Activated naive CD8-positive, alpha-beta T cell treated with anti-CD3 and anti-CD28 coated beads, Interleukin-2, amount 10 ng/mL, durations not matched to agents 7 days and 5 days (primary cell): ENCODE measurements at places on chromosomes 2 and 18. TPM values are rescaled to one million over a fixed set of nuclear protein-coding genes. Genes with fewer than 3 reads are reported as not detected.
A peak's percentile ranks its signal among the peaks of the same experiment; 100 is the strongest.

The DYSF gene
- total RNA-seq, result 6.7 TPM

The CRYGB gene
- total RNA-seq, result not detected

The GCG gene
- total RNA-seq, result not detected

The DNER gene
- not detected for total RNA-seq

The IL36B gene
- not detected for total RNA-seq

The SMYD1 gene
- total RNA-seq, result not detected

The DSG1 gene
- not detected for total RNA-seq

The STK17B gene
- 483 TPM for total RNA-seq

DNA sequence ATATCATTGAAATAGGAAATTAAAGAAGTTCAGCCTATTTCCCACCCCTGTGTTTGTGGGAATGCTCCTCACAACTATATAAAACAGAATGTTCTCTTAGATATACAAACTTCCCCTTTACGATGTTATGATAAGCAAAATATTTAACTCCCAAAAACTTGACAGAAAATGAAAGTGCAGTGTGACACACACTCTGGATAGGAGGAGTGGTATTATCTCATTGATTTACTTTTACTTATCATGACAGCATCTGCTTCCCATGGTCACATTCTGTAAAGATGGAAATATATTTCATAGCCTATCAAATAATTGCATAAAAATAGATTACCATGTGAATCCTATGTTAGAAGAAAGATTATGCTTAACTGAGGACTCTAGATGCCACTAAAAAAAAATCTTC is 96.6 kb upstream of the STK17B start:
- no peak for DNase-seq

- DNase-seq, result no peak
Measured at GRCh38 chr2:67726416-67726815, 329.3 kb downstream of the ETAA1 start.

DNA sequence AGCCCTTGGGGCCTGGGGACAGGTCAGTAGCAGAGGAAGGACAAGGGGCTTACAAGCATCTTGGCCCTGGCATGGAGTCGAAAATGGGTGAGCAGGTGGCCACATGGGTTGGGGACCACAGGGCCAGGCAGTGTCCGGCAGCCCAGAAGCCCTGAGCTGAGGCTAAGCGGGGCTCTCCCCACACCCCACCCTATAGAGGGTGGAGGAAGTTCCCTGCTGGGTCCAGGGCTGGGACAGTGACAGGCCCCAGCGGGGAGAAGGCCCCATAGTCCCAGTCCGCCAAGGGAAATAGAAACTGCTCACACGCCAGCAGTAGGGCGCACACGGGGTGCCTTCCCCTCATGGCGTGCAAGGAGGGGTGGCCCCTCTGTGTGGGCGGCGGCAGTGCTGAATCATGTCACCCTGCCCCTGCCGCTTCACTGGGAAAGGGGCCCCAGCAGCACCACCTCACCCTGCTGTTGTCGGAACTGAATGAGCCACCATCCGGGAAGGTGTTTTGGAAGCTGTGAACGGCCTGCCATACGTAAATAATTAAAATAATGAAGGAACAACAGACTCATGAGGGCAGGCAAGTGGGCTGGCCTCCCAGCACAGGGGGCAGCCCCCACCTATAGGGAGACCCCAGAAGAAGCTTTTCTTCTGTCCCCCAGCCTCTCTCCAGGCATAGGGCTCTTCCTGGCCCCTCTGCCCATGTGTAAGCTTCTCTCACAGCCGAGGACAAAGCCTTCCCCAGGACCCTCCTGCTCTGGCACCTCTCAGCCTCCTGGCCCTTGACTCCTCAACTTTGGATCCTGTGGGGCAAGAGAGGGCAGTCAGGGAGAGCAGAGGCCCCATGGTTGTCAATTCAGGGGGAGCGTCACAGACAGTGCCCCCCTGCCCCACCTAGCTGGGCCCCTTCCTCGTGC is 12.7 kb upstream of the DUSP2 start:
- peak; percentile 71 for DNase-seq

DNA sequence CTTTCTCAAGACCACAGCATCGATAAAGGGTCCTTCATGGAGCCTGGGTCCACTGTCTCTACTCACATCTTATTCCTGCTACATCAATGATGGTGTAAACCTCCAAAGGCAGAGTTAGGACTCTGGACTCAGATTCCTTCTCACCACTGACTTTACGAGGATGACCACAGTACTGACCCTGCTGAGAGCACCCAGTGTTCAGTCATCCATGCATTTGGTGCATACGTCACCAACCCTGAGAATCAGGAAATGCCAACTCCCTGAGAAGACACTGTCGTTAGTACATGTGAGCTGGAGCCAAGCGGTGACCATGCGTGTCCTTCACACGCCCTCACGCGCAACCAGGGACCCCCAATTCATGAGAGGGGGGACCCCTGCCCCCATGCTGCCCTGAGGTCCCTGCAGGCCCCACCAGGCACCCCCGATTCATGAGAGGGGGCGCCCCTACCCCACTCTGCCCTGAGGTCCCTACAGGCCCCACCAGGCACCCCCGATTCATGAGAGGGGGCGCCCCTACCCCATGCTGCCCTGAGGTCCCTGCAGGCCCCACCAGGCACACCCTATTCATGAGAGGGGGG is 178.4 kb upstream of the TPO start:
- DNase-seq, result no peak

DNA sequence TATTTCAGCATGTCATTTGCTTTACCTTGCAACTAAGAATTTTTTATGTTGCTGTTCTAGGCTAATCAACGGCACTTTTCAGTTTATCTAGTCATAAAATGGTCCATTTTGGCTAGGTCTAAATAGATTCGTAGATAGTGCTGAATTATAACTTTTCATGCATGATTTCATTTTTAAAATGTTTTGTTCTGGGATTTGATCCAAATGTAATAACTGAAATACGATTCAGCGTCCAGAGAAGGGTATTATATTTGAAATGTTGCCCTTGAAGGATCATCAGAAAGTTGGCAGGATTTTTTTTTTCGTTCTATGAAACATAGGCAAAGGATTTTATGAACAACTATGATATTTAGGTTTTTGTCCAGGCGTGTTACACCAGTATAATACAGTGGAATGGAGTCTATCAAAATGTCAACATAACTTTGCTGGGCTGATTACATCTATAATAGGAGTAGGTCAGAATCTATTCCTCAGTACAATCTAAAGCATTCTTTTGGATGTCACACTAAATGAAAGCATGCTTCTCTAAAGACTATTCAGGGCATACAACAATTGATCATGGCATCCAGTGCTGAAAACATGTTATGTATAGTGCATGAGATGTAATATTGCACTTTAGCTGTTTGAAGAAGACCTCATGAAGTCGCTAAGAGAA is 24.8 kb downstream of the TTC27 start:
- no peak for DNase-seq

- no peak for DNase-seq
Measured at GRCh38 chr2:149568138-149568537, 19.4 kb downstream of the MMADHC start.

DNA sequence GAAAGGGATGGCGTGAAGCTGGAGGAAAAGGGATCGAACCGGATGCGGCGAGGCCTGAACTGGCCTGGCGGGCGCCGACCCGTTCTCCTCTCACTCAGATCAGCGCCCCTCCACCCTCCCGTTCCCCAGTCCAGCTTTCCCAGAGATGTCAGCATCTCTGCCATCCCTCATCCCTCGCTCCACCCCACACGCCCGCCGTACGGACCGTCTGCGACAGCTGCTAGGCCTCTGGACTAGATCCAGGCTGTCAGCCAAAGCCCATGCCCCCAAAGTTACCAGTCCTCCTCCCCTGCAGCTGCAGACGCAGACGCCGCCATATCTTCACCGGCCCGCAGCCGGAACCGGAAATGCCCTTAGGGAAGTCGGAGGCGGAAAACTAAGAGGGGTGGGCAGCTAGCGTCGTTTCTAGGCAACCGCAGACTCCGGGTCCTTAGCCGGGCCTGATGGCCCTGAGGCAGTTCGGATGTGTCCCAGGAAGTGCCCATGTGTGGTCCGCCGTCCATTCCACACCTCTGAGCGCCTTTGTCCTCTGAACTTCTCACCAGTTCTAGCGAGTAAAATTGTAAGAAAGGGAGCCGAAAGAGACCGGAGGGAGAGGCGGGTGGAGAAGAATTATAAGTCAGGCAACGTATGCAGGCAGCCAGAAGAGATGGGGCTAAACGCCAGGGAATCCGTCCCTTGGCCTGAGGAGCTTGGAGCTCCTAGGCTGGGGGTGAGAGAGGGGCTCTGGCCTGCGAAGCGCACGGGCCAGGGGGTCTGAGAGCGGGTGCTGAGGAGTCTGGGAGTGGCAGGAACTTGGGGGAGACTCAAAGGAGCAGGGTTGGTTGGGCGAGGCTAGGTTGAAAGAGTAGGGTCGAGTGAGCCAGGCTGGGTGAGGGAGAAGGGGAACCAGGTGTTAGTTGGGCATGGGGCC is at the start of the genes RNF25 and STK36:
Gene RNF25, minus strand, starts transcription at position 349 of the 913 bp plus-strand sequence. Its CDS starts 32 bp downstream, at position 317.
Gene STK36, plus strand, starts transcription at position 433 of the 913 bp plus-strand sequence. CDS start 744 bp downstream, outside the sequence.
- DNase-seq, result peak; percentile 79

- no peak for DNase-seq
Measured at GRCh38 chr2:85858841-85859240, 29.9 kb downstream of the ST3GAL5 start.

GRCh38 chr18:27899893-27900292 is 277.0 kb downstream of the CDH2 start:
- DNase-seq, result no peak

- peak; percentile 68 for DNase-seq
Measured at GRCh38 chr2:218569038-218569431, 396 bp downstream of the CNOT9 start.

DNA sequence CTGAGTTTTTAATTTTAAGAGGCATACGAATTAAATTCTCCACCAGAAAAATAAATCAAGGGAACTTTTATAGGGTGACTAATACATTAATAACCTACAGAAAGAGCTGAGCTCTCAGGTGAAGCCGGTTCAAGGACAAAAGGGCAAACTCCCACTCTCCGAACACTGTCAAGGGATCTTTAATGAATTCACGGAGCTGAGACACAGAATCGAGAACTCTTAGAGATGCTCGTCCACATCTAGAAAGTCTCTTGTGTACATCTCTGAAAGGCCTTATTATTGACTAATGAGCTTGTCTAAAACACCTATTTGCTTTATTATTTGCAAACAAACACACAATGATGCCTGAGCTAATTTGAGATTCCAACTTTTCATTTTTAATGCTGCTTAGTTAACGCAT is 33.3 kb upstream of the PIK3C3 start:
- no peak for DNase-seq

DNA sequence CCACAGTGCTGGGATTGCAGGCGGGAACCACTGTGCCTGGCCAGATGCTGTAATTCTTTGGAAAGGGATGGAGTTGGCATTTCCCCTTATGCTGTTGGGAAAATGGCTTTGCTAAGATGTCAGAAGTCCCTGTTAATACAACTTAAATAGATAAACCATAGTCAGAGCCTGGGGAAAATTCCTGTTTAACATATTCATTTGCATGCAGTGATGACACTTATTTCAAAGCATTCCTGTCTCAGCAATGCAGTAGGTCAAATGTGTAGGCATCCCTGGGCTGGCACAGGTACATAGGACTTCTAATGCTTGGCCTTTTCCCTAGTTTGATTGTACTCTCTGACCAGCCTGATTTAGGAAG is 38.6 kb downstream of the RAMP1 start:
- DNase-seq, result no peak
